Activated T-cell treated with anti-CD3 and anti-CD28 coated beads for 4 hours (primary cell): ENCODE measurements at places on chromosomes 5 and 9.

- DNase-seq = no peak
Measured at GRCh38 chr5:142823126-142823525, 52.9 kb downstream of the ARHGAP26 start.

DNA sequence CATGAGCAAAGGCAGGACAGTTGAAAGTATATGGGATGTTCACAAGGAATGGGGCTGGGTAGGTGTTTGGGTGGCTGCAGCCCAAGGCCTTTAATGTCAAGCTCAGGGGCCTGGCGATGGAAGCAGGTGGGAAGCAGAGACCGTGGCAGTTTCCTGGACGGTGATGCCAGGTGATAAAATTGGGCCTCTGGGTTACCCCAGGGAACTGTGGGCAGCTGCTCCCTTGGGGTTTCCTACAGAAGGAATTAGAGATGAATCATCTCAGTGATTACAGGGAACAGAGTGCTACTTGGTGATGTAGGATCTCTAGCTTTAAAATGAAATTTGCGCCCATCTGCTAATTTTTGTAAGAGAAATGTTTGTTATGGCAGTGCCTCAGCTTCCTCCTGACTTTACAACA is 39.2 kb downstream of the TSTD2 start:
- no peak for DNase-seq

DNA sequence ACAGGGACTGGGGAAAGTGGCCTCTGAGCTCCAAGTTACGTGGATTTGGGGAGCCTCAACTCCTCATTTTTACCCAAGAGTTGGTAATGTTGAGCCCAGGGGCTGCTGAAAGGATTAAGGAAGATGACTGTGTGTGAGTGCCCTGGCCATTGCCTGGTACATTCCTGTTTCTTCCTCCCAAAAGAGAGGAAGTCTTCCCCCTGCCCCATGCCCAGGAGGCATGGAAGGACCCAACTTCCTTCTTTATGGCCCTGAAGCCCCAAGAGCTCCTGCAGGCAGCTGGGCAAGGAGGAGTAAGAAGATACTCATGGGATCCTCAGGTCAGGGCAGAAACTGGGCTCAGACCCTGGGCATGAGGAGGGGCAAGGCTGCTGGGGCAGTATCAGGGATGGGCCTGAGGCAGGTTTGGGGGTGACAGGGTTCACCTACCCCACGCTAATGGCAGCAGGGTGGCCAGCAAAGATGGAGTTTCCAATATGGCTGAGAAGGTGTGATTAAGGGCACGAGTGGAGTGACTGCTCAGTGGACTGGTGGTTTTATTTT is 118.3 kb upstream of the MVB12B start:
- no peak for DNase-seq

GRCh38 chr5:171316258-171317121 is 7.4 kb downstream of the TLX3 start:
- DNase-seq = no peak

GRCh38 chr9:114002986-114003350 is 75.1 kb downstream of the AMBP start:
- DNase-seq = no peak

DNA sequence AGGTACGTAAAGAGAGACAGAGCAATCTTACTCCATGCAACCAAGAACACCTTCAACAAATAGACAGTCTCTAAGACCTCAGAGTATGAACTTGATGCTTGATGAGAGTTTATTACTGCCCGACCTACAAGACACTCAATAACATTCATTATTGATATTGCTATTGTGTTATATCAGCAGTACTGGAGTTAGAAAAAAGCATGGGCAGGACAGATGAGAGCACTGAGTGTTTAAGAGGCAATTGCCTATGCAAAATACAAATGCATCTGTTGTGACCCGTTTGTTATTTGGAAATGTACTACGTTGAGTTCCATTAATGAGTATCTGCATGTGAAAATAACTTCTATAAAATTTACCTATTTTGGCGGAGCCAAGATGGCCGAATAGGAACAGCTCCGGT is 8.1 kb upstream of the MARCOL start:
- DNase-seq = no peak

GRCh38 chr9:18906656-18907395 is 126.2 kb downstream of the SAXO1 start:
- DNase-seq = no peak

DNA sequence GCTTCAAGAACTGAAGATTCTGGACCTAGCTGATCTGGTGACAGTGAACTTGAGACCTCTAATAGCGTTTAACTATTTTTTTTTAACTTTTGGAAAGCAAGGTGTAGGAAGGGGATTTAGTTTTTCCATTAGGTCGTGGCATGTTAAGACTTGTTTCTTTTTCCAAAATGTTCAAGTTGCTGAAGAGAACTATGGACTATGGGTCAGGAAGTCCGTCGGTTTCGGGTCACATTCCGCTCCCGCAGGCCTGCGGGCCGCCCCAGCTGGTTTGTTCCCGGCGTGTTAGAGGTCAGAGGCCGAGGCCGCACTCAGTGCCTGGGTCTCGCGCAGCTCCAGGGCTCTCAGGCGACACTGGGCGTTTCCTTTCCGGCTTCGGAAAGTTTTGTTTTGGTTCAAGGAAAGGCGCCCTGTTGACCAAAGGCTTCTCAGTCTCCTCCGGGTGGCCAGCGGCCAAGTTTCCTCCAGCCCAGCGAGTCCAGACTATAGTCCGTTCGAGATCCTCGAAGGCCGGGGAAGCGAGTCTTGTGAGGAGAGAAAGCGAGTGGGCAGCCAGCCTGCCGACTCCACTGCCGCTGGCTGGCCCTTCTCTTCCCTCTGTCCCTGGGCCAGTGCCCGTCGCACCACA is 586 bp upstream of the FCHO2 start:
- DNase-seq = no peak

DNA sequence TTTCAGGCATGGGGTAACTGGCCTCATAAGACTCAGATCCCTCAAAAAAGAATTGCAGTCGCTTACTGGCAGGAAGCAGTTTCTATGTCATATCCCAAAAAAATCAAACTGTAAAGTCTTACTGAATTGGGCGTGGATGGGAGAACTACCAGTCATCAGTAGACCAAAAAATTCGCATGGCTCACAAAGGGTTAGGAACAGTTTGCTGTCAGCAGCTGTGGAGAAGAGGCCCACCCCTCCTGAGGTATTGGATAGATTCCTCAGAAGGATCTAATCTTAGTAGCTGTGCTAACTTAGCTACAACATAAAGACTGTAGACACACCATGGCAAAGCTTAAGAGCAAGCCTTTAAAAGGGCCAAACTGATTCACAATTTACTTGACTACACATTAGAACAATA is 478.3 kb upstream of the FTMT start:
- no peak for DNase-seq

- no peak for DNase-seq
Measured at GRCh38 chr9:8673830-8674229, 874.3 kb upstream of the DMAC1 start.

DNA sequence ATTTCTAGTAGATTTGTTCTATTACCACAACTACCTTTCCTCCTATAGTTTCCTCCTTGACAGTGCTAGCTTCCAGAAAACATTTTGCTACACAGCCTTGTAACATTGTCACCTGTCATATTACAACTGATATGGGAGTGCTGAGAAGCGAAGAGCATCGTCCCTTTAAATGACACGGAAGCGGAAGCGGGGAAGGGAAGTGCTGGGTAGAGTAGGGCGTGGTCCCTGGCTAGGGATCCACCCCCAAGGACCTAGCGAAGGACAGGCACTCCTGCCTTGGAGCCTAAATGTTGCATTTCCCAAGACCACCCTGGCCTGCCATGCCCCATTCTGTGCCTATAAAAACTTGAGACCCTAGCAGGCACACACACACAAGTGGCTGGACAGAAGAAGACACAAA is 57.4 kb upstream of the RANBP6 start:
- no peak for DNase-seq

- DNase-seq = no peak
Measured at GRCh38 chr5:35294976-35295375, 64.7 kb upstream of the PRLR start.

DNA sequence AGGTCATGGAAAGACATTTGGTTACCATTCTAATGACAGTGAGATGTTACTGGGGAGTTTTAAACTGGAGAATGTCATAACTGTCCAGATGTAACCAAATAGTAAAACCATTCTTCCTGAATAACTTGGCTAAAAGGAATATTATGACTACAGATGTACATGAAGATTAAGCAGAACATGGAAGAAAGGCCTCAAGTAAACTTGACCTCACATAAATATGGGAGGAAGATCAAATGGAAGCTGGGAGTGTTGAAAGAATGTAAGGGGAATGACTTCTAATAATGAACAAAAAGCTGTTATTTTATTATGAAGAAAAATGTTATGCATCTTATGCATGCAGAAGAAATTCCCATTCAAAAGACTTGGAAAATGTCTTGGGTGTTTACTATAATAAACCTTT is 107.7 kb upstream of the CDKN2B start:
- no peak for DNase-seq

DNA sequence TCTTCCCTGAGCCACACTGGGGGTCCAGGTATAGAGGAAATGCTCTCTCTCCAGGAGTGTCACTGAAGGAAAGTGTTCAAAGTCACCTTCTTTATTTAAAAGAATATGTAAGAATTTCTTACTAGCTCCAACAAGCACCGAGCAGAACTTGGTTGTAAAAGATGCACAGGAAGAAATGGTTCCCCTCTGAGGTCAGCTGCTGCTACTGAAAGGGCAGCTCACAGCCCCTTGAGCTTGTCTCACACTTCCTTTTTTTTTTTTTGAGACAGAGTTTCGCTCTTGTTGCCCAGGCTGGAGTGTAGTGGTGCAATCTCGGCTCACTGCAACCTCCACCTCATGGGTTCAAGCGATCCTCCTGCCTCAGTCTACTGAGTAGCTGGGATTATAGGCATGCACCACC is 77.2 kb downstream of the PRRT1B start:
- no peak for DNase-seq

- DNase-seq = no peak
Measured at GRCh38 chr5:168583742-168584482, 4.7 kb upstream of the PANK3 start.

- no peak for DNase-seq
Measured at GRCh38 chr5:109006129-109006528, 258.4 kb downstream of the FER start.

DNA sequence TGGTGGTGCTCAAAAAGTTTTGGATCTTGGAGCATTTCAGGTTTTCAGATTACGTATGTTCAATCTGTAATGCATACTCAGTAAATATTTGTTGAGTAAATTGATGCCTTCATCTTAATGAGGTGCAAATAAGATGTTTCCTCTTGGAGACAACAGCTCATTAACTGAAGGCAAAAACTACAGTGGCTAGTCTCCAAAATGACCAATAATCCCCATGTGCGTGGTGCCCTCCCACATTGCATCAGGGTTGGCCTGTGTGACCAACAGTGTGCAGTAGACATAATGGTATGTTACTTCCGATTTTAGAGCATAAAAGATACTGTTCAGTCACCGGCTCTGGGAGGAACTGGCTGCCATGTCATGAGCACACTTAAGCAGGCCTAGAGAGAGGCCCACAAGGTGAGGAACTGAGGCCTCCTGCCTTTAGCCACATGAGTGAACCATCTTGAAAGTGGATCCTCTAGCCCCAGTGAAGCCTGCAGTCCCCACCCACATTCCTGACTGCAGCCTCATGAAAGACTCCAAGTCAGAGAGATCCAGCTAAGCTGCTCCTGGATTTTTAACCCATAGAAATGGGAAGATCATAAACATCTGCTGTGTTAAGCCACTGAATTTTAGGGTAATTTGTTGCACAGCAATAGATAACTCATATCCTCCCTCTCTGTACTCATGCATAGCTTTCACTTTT is 55.7 kb downstream of the LIFR start:
- no peak for DNase-seq

GRCh38 chr5:9653811-9654210 is 23.7 kb upstream of the TAS2R1 start:
- no peak for DNase-seq

GRCh38 chr9:108883085-108883484 is 21.0 kb downstream of the ACTL7A start:
- DNase-seq = no peak

- no peak for DNase-seq
Measured at GRCh38 chr5:153373130-153373498, 117.4 kb upstream of the GRIA1 start.

GRCh38 chr5:176664886-176665285 is 17.6 kb downstream of the TSPAN17 start:
- DNase-seq = no peak

- no peak for DNase-seq
Measured at GRCh38 chr5:80125962-80126480, 90.9 kb downstream of the THBS4 start.

DNA sequence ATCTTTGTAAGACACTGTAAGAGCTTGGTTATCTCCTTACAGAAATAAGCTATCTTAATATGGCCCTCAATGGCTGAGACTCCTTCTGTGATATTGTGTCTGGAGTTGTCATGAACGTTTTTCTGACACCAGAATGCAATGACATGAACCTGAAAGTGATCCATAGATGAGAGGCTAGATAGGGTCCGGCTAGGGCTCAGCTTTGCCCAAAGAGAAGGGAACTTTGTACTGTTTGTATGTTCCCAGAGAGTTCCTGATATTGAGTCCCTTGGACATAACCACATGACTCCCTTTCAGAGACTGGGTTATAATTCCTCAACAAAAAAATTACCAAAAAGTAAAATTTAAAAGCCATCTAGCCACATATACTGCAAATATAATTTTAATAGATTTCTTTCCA is 575.8 kb upstream of the CLINT1 start:
- no peak for DNase-seq

- DNase-seq = no peak
Measured at GRCh38 chr9:137277329-137278041, at the start of gene TOR4A. TSS of gene TOR4A (plus strand) at chr9:137277726. CDS start at chr9:137278690, 964 bp downstream.

- no peak for DNase-seq
Measured at GRCh38 chr9:17761984-17762676, 183.3 kb downstream of the SH3GL2 start.

DNA sequence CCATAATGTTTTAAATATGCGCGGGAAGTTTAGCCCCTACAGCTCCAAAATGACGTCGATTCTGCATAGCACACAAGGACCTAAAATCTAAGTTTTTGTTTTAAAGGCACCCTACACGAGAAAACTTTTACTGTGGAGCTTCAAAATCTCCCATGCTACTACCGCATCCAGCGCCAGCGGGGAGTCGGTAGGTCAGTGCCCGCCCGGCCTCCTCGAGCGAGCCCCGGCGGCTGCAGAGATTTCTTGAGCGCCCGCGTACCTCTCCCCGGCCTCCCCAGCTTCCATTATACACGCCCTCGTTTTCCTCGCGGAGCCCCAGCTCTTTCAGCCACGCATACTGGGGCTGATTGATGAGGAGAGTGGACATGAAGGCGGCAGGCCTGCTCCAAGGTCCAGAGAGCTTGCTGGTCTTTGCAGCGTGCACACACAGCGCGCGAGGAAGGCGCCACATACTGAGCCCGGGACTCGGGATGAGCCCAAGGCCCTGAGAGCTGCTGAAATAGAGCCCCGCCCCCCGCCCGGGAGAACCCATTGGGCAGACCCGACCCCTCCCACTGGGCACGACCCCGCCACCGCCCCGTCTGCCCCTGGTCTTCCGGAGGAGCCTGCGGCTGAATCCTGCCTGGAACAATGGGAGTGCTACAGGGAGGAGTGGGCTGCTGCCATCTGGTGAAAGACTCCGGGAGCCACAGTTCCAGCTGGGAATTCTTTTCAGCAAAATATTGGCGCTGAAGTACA is at the start of gene ALDH7A1:
Gene ALDH7A1, minus strand, starts transcription at position 472 of the 738 bp plus-strand sequence. Its CDS starts 21 bp downstream, at position 451.
- DNase-seq = peak; percentile 7
